ENCODE measurements at places on chromosomes 6 and 20. TPM values are rescaled to one million over a fixed set of nuclear protein-coding genes. Genes with fewer than 3 reads are reported as not detected.

DNA sequence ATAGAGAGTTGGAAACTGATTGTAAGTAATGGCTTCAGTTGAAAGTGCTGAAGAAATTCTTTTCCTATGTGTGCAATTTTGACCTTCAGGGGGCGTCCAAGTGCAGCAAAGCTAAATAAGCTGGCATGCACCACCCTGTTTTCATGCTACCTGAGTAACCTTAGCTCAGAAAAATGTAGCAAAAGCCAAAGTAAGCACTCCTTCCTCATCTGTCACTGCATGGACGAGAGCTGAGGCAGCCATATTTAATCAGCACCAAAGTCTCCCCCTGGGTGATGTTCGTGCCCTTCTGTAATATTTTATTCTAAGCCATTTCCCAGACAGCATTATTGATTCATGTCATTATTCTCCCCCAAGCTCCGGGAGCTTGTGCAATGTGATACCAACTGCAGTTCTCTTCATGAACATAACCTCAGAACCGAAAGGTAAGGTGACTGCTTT, 123.1 kb downstream of the RPS12 start:
- peaks cover 23% of the 10 kb centered on the region for H3K27me3 ChIP-seq
- no peak overlapping the region for H3K4me3 ChIP-seq
- no peak overlapping the region for H3K27ac ChIP-seq
- no peaks in the 10 kb centered on the region for H3K36me3 ChIP-seq

- H3K4me3 ChIP-seq: no peak overlapping the region
- peak; percentile 90 for DNase-seq
- no peaks in the 10 kb centered on the region for H3K27me3 ChIP-seq
- peaks cover 17% of the 10 kb centered on the region for H3K36me3 ChIP-seq
Measured at GRCh38 chr20:35463455-35464300, 8.3 kb downstream of the CEP250 start.

- H3K4me3 ChIP-seq: no peak overlapping the region
- H3K27ac ChIP-seq: no peak overlapping the region
- peaks cover 6% of the 10 kb centered on the region for H3K27me3 ChIP-seq
- DNase-seq: no peak
- peaks cover 6% of the 10 kb centered on the region for H3K4me1 ChIP-seq
Measured at GRCh38 chr20:4427940-4428586, 293.6 kb upstream of the PRND start.

GRCh38 chr20:4195499-4195898, 180.1 kb upstream of the RNF24 start:
- H3K27me3 ChIP-seq: peaks cover 2% of the 10 kb centered on the region
- H3K4me3 ChIP-seq: no peak overlapping the region
- peaks cover 2% of the 10 kb centered on the region for H3K4me1 ChIP-seq
- H3K27ac ChIP-seq: no peak overlapping the region
- no peak for DNase-seq

GRCh38 chr20:8943631-8944030, 125.3 kb upstream of the PLCB4 start:
- H3K4me3 ChIP-seq: no peak overlapping the region
- no peaks in the 10 kb centered on the region for H3K27me3 ChIP-seq
- H3K27ac ChIP-seq: no peak overlapping the region
- no peak for DNase-seq
- no peaks in the 10 kb centered on the region for H3K4me1 ChIP-seq

- H3K27me3 ChIP-seq: peaks cover 5% of the 10 kb centered on the region
- no peaks in the 10 kb centered on the region for H3K4me1 ChIP-seq
- H3K4me3 ChIP-seq: no peak overlapping the region
Measured at GRCh38 chr6:122838060-122838780, 49.2 kb downstream of the SMPDL3A start.

DNA sequence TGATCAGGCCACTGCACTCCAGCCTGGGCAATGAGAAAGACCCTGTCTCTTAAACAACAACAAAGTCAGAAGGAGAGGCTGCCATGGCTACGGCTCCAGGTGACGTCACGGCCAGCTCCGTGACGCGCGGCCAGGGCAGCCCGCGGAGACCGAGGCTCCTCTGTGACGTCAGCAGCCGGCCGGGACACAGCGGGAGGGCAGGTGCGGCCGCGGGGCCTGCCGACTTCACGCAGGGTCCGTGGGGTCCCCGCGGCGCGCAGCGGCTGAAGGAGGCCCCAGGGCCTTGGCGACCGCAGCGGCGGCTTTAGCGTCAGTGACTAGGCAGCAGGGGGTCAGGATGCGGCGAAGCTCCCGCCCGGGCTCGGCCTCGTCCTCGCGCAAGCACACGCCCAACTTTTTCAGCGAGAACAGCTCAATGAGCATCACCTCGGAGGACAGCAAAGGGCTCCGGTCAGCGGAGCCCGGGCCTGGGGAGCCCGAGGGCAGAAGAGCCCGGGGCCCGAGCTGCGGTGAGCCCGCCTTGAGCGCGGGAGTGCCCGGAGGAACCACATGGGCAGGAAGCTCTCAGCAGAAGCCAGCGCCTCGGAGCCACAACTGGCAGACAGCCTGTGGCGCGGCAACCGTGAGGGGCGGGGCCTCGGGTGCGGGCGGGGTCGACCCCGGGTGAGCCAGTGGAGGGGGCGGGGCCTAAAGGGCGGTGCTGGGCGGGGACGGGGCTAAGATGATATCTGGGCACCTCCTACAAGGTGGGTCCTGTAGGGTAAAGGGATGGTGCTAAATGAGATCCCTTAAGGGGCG, at the start of gene SPAG4:
Gene SPAG4, plus strand, starts transcription at position 163 of the 798 bp plus-strand sequence. Its CDS starts 175 bp downstream, at position 338.
- H3K36me3 ChIP-seq: peaks cover 5% of the 10 kb centered on the region
- peaks cover 4% of the 10 kb centered on the region for H3K27me3 ChIP-seq
- H3K4me1 ChIP-seq: peaks cover 28% of the 10 kb centered on the region
- H3K4me3 ChIP-seq: peak within 1 kb of the TSS; percentile 92
- peak within 1 kb of the TSS; percentile 95 for H3K27ac ChIP-seq

GRCh38 chr6:50819466-50819903, 814 bp downstream of the TFAP2B start:
- H3K4me1 ChIP-seq: peaks cover 15% of the 10 kb centered on the region
- no peak overlapping the region for H3K27ac ChIP-seq
- peak; percentile 57 for DNase-seq

GRCh38 chr6:159726918-159727716, at the start of gene WTAP:
WTAP (plus strand) TSS chr6:159727506; CDS start chr6:159736266, 8,760 bp downstream.
- peak; percentile 98 for DNase-seq
- peaks cover 34% of the 10 kb centered on the region for H3K4me1 ChIP-seq
- H3K27me3 ChIP-seq: no peaks in the 10 kb centered on the region
- H3K27ac ChIP-seq: peak within 1 kb of the TSS; percentile 98

DNA sequence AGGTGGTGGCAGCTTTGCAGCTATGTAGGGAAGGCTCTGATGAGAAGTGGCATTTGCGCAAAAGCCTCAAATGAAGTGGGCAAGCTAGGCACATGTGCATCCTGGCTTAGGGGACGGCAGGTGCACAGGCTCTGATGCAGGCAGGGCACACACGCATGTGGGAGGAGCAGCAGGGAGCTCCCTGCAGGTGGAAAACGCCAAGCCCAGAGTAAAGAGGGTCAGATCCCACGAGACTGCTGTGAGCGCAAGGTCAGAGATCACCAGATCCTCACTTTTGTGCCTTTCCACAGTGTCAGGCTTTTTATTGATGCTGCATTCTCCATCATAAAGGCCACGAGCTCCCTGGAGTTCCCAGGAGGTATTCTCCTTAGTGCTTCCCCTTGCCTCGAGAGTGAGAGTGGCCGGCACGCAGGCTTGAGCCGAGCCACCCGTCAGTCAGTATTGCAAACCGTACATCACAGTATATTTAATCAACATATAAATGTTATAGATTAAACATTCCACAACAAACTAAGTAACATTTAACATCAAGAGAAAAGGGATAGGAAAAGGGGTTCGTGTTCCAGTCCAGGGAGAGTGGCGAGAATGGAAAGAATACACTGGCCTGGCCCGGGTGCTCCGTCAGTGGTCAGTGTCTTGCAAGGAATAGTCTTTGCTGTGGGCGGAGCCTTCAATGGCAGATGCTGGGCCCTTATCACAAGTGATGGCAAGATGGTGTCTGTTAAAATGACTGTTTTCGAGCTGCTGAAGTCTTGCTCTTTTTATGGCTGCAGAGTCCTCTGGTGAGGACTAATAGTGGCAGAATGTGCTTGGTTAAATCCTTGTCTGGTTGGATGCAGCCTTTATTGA, 109.4 kb downstream of the SYNDIG1 start:
- no peaks in the 10 kb centered on the region for H3K36me3 ChIP-seq
- H3K27me3 ChIP-seq: no peaks in the 10 kb centered on the region
- H3K27ac ChIP-seq: no peak overlapping the region
- no peak overlapping the region for H3K4me3 ChIP-seq
- no peaks in the 10 kb centered on the region for H3K4me1 ChIP-seq

- peaks cover 24% of the 10 kb centered on the region for H3K4me1 ChIP-seq
- peak overlapping the region; percentile 29 for H3K27ac ChIP-seq
- peaks cover 45% of the 10 kb centered on the region for H3K36me3 ChIP-seq
- H3K27me3 ChIP-seq: no peaks in the 10 kb centered on the region
- H3K4me3 ChIP-seq: no peak overlapping the region
Measured at GRCh38 chr6:37305841-37306425, 47.9 kb upstream of the RNF8 start.

GRCh38 chr20:37880726-37881591, 22.0 kb upstream of the VSTM2L start:
- H3K4me3 ChIP-seq: no peak overlapping the region
- H3K36me3 ChIP-seq: no peaks in the 10 kb centered on the region
- H3K27me3 ChIP-seq: peaks cover 2% of the 10 kb centered on the region
- H3K27ac ChIP-seq: no peak overlapping the region

DNA sequence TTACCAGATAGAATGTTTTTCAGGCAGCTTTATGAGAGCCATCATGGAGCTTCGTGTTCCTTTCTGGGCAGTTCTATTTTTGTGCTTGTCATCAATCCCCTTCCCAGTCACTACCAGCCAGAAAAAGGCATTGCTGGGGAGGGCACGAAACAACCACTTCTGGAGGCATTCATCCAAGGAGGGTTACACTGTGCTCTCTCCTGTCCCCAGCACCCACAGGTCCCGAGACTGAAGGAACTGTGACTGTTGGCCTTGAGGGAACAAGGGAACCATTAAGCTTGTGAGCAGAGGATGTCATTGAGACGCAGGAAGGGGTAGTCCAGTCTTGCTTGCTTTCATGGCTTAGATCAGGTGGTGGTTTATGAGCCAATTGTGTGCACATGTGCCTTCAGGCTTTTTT, 20.1 kb upstream of the ENPP5 start:
- H3K4me1 ChIP-seq: no peaks in the 10 kb centered on the region
- no peak overlapping the region for H3K27ac ChIP-seq
- no peaks in the 10 kb centered on the region for H3K36me3 ChIP-seq
- H3K4me3 ChIP-seq: no peak overlapping the region
- H3K27me3 ChIP-seq: peaks cover 44% of the 10 kb centered on the region

DNA sequence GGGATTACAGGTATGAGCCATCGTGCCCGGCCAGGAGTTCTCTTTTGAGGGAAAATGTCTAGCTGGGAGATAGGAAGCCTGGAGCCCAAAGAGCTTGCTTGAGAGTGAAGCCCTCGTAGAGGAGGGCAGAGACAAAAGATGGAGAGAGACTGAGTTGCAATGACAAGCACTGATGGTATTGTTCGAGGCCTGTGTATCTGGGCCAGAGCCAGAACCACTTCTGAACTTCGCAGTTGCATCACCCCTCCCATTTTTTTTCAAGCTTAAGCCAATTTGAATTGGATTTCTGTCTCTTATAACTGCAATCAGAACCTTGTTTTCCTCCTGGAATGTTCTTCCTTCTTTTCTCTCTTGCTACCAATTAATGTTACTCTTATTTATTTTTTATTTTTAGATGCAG, 83.1 kb downstream of the KCNB1 start:
- no peaks in the 10 kb centered on the region for H3K4me1 ChIP-seq
- H3K27me3 ChIP-seq: peaks cover 6% of the 10 kb centered on the region
- no peaks in the 10 kb centered on the region for H3K36me3 ChIP-seq

DNA sequence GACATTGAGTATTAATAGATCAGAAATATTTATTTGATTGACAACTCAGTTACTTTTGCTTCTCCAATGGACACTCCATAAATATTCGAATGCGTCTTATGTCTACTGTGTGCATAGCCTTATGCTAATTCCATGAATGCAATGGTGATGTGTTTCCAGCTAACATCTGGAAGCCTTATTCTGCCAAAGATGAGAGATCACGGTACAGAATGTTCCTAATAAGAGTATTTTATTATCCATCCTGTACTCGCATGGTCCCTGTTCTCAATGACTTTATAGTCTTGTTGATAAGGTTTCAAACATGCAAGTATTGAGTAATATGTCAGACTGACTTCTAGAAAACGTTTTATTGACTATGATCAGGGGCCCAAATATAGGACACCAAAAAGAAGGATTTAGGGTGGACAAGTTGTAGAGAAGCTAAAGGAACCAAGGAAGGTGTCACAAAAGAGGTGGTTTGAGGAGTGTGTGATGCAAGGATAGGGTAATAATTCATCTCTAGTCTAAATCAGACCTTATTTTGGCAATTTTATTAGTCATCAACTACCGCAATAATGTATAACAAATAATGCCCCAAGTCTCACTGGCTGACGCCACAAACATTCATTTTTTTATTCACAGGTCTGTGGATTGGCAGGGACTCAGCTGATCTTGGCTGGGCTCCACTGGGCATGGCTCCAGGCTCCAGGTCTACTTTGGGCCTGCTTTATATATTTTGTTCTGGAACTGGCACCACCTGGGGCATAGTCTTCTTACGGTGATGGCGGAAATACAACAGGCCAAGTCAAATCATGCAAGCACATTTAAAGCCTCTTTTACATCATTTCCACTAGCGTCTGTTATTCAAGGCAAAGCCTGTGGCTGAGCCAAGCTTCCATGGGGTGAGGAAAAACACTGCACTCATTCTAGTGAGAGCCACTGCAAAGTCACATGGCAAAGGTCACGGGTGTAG, 24.5 kb upstream of the CD83 start:
- peak overlapping the region; percentile 79 for H3K27ac ChIP-seq
- peaks cover 48% of the 10 kb centered on the region for H3K4me1 ChIP-seq
- DNase-seq: no peak
- H3K36me3 ChIP-seq: no peaks in the 10 kb centered on the region

ECT2L gene
- total RNA-seq: not detected

PERP gene
- 4.8 TPM for total RNA-seq

IL17A gene
- not detected for total RNA-seq

SLC17A4 gene
- not detected for total RNA-seq

Measured in activated CD4-positive, alpha-beta T cell treated with anti-CD3 and anti-CD28 coated beads, Interleukin-2, amount 10 ng/mL, durations not matched to agents 24 days and 14 days (primary cell).